ENCODE measurements at places on chromosomes 12 and 14.

GRCh38 chr14:34643361-34643760 lies 13.4 kb upstream of the SNX6 start:
- DNase-seq, result no peak

DNA sequence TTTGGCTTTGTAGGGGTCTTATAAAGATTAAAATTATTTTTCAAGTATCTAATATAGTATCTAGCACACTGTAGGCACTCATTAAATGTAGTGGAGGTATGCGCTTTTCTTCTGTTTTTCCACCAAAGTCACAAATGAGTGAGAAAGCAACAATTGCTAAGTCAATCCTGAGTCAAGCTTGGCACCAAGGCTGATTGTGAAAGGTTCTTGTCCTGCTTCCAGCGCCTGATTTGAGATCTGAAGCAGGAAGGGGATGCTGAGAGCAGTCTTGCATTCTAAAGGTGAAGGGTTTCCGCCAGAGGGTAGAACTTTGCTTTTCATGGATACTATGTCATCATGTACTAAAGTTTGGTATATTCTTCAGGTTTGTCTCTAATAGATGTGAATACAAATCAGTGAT lies 64.9 kb upstream of the DAAM1 start:
- no peak for DNase-seq

DNA sequence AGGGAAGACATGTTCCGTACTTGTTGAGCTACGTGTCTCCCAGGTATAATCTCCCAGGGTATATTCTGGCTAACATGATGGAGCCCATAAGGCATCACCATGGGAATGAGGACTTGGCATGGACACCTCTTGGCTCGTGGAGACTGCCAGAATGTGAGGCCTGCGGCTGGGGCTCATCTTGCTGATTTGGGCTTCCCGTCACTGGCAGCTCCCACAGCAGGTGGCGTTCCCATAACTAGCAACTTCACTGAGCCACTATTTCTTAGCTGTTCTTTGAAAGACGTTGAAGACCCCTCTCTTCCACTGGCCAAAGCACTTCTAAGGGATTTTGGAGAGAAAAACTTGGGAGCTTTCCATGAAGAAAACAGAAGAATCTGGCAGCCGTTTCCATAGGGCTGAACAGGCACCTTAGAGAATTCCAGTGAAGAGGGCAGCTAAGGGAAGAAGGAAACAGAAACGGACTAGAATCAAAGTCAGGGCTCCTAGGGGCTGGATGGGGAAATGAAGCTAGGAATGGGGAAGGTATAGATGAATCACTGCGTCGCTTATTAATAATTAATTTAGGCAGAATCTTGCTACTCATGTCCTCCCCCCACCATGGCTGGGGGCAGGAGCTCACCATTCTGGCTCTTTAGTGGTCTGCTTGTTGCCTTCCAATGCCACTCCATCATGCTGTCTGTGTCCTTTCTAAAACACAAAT lies 39.7 kb upstream of the FOS start:
- DNase-seq, result no peak

GRCh38 chr12:46517579-46517962 lies 145.0 kb upstream of the SLC38A2 start:
- no peak for DNase-seq

DNA sequence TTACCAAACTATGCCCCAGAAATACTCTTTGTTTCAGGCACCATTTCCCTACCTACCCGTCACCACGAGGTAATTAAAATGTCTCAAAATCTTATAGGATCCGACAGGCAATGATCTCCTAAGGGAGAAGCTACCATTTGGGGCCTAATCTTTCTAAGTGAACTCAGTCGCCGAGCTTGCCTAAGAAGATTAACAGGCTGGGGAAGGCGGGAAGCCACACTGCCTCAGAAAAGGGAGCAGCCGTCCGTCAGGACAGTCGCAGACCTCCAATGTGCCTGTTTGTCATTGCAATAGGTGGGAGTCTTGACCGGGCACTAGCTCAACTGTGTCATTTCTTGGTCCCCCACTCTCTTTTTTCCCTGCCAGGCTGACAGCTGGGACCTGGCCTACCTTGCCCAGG lies 4.6 kb downstream of the TTC7B start:
- no peak for DNase-seq

DNA sequence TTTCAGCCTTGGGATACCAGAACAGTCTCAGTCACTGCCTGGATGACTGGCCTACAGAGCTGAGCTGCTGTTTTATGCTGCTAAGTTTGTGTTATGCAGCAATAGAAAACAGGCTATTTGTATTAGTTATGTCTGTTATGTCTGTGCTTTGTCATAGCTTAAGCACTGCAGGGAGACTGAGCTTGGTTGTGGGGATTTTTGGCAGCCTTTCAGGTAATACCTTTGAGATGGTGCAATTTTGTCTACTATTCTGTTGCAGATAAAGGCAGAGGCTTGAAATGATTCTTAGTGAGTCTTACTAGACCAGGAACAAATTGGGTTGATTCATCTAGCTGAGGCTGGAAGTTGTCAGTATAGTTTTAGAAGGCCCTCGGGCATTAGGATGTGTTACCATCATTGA lies 201.3 kb upstream of the RBM19 start:
- DNase-seq, result no peak

GRCh38 chr14:104359301-104359968 lies 220.1 kb upstream of the C14orf180 start:
- DNase-seq, result no peak

DNA sequence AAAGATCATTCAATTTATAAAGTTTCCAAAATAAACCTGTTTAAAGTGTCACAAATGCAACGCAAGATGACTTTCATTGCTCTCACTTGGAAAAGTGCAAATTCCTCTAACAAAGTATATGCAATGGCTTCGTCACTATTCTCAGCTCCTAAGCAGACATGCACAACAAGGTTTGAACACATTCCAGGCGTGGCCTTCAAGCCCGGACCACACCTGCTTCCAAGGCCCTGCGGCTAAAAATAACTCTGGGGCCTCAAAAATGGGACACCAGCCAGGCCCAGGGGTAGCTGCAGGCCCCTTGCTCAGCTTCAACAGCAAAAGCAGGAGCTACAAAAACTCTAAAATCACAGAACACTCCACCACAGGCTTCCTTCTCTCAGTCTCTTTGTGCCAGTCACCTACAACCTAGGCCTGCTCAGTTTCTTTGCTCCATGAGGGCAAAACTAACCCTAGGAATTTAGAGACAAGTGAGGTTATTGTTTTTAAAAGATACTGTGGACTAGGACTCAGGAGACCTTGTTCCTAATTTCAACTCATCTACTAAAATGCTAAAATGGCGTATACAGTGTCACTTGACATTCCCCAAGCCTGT lies 29.3 kb downstream of the DUSP16 start:
- DNase-seq, result no peak

GRCh38 chr12:25932971-25933370 lies 25.5 kb upstream of the RASSF8 start:
- DNase-seq, result no peak

DNA sequence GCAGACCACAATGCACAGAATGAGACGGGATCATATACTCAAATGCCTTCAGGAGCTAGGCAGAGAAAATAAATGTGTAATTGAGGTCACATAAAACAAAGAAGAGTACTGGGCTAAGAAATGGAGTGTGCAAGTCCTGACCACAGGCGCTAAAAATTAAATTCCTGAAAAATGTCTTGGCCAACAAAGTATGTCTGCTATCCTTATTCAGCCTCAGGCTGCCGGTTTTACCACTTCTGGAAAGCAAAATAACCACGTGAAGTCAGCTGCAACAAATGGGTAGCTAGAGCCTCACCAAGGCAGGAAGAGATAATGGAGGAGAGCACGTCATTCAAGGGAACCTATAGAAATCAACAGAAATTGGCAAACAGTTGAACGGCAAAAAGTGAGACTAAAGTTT lies 3.1 kb downstream of the PYGL start:
- no peak for DNase-seq

DNA sequence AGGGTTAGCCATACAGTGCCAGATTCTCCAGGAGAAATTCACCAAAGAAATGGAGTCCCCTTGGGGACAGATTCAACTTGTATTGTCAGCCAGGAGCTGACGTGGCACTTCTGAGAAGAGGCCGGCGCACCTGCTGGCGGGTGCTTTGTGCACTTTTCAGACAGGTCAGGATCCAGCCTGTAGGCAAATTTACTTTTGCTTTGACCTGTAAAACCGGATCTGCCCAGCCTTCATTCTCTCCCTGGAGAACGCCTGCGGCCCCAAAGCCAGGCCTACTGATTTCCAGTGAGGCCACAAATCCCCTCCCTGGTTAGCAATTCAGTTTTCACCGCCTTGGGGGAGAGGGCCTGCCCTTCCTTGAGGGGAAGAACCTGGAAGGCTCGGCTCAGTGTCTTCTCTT lies 17.4 kb downstream of the P2RX4 start:
- DNase-seq, result no peak

- no peak for DNase-seq
Observed at GRCh38 chr12:44960856-44961255, 84.7 kb upstream of the NELL2 start.

- no peak for DNase-seq
Observed at GRCh38 chr14:99575043-99576023, 28.7 kb downstream of the CCDC85C start.

GRCh38 chr14:64303471-64303917 lies 9.3 kb upstream of the ESR2 start:
- peak; percentile 46 for DNase-seq

DNA sequence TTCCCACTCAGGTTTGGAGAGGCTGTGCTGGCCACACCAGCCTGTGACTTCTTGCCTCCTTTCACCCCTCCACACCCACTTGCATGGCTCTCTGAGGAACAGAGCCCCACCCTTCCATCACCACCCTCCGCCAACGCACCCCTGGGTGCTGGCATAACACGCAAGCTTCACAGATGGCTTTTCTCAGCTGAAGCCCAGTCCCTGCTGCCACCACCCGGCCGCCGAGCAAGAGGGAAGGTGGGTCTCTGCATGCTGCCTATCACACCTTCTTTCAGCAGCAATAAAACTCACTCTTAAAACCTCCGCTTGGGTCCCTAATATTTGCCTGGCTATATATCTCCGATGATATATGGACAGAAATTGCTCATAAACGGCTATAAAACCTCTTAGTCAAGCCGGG lies 41.6 kb downstream of the SMUG1 start:
- no peak for DNase-seq

- DNase-seq, result no peak
Observed at GRCh38 chr14:105335735-105336476, 21.4 kb downstream of the PACS2 start.

GRCh38 chr14:93003945-93004698 lies 81.2 kb downstream of the CHGA start:
- no peak for DNase-seq

DNA sequence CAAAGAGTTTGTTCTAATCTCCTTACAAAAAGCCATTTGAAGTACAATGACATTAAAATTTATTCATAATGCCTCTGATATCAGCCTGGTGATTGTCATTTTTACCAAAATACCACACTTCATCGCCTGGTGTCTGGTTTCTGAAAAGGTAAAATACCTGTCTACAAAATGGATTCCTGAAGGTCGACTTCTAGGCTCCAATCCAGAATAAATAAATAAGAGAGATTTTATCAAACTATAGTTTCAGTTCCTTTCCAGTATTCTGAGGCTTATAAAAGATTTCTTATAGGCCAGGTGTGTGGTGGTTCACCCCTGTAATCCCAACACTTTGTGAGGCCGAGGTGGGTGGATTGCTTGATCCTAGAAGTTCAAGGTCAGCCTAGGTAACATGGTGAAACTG lies 340.7 kb downstream of the SLC16A7 start:
- DNase-seq, result no peak

GRCh38 chr12:2212971-2213869 lies 160.4 kb downstream of the CACNA1C start:
- no peak for DNase-seq

- DNase-seq, result no peak
Observed at GRCh38 chr12:104505095-104505818, 48.5 kb downstream of the CHST11 start.

- no peak for DNase-seq
Observed at GRCh38 chr12:3161861-3162260, 84.7 kb downstream of the TSPAN9 start.

DNA sequence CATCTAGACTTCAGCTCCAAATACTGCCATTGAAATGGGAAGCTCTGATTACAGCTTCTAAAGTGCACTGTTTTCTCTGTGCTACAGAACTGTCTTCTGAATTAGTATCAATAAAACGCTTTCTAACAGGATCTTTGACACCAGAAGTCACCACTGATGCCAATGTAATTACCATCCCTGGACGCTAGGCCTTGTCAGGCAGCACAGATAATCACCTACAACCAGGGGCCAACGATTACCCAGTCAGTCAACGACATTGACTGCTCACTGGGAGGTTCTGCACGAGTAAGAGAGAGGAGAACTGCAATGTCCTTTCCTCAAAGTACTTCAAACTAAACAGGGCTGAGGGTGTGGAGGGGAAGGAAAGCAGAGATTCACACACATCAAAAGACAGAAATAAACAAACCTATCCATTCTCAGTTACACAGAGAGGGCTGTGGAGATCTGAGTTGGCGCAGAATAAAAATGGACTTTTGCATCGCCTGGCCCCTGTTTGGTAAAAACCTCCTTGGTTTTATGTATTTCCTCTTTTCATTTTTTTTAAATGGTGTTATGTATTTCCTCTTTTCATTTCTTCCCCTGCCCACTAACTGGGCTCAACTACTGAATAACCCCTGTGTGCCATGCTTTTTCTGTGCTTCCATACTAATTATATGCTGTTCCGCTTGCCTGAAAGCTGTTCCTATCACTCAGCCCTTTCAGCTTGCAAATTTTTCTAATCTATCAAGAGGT lies 492.2 kb downstream of the APAF1 start:
- DNase-seq, result no peak

GRCh38 chr14:95250936-95251335 lies 68.8 kb downstream of the CLMN start:
- DNase-seq, result no peak

DNA sequence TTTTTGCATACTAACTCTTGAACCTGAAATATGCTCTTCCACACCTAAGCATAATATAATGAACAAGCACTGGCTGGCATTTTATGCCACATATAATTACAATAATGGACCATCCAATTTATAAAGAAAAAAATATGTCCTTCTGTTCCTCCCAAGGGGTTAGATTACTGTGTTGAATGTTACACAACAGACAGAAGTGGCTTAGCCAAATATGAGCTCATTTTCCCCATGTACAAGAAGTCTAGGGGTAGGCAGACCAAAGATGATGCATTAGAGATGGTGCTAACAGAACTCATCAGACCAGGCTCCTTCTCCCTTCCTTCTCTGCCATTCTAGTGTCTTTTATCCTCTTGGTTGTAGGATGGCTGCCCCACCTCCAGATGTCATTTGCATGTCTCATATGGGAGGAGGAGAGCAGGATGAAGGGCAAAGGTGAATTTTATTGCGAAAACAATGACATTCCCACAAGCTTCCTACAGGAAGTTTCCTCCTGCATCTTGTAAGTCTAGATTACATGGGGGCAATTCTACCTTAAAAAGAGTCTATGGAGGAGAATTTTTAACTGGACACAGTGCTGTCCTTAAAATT lies 43.9 kb upstream of the SLC2A13 start:
- DNase-seq, result no peak

- peak; percentile 92 for DNase-seq
Observed at GRCh38 chr12:48105867-48106680, at the start of gene SENP1. TSS of gene SENP1 (minus strand) at chr12:48106079. CDS start at chr12:48101472, 4,607 bp downstream.

- DNase-seq, result no peak
Observed at GRCh38 chr12:109153821-109154441, 37.5 kb downstream of the ACACB start.

Measured in CD4-positive, alpha-beta memory T cell (primary cell).